ENCODE measurements at places on chromosomes 13 and 19. TPM values are rescaled to one million over a fixed set of nuclear protein-coding genes. Genes with fewer than 3 reads are reported as not detected.

- DNase-seq: peak; percentile 98
These were observed 15.2 kb upstream of the MYO1F start for GRCh38 chr19:8592231-8593009.

DNA sequence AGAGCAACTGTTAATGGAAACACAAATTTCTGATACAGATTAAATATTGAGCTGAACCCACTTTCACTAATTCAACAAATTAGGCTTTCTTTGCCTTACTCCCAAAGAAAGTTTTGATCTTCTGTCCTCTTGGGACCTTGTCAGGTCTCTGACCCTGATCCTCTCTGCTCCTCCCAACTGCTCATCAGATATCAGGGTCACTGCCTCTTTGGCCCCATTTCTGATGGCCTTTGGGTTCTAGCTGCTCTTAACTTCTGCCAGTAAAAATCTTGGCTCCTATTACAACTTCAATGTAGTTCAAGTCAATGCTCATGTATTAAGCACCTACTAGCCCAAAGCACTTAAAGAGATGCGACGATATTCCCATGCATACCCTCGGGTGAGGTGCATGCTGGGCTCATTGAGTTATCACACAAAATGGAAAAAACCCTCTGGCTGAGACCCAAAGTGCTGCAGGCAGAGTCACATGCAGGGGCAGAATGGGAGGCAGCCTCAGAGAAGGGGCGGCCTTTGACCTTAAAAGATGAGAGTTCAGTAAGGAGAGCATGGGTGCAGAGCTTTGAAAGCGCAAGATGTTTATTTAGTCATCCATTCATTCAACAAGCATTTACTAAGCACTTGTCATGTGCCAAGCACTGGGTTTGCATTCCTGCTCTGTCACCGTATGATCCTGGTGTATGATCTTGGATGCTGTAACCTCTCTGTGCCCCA, 183.4 kb downstream of the USP12 start:
- no peak for DNase-seq

DNA sequence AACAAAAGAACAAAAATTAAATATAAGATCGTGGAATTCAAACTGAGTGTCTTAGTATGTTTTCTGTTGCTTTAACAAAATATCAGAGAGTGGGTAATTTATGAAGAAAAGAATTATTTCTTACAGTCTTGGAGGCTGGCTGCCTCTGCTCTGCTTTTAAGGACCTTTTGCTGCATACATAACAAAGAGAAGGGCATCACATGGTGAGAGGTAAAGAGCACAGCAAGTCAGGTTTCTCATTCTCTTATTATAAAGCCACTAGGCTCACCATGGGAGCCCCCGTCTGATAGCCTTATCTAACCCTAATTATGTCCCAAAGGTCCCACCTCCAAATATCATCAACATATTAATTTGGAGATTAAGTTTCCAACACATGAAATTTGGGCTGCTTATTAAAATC, 231.3 kb downstream of the SLITRK6 start:
- no peak for DNase-seq

The GRK1 gene
- total RNA-seq: 0.07 TPM

The VMAC gene
- 2.5 TPM for total RNA-seq

DNA sequence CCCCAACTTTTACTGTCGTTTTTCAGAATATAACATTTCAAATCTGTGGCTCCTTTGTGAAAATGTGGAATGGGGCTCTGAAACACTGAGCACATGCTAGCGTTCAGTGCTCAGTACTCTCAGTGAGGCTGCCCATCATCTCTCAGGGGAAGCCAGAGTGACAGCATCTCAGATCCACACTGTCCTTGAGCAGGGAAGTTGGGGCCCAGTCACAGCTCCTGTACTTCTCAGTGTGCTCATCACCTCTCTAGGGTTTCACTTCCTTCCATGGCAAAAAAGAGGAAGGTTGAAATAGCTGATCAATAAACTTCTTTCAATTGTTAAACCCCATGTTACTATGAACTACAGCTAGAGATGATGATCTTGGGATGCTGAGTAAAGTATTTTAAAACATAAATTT, 565.9 kb upstream of the SPRY2 start:
- no peak for DNase-seq

Measured in activated CD8-positive, alpha-beta T cell treated with anti-CD3 and anti-CD28 coated beads for 36 hours (primary cell).